ENCODE measurements at places on chromosomes 2 and 18.

DNA sequence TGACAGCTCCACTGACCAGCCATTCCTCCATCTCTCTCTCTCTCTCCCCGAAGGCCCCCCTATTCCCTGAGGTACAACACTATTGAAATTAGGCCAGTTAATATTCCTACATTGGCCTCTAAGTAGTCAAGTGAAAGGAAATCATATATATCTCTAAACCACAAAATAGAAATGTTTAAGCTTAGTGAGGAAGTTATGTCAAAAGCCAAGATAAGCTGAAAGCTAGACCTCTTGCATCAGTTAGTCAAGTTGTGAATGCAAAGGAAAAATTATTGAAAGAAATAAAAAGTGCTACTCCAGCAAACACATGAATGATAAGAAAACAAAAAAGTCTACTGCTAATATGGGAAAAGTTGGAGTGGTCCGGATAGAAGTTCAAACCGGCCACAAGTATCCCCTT lies 301.3 kb upstream of the RBMS1 start:
- DNase-seq, result no peak

DNA sequence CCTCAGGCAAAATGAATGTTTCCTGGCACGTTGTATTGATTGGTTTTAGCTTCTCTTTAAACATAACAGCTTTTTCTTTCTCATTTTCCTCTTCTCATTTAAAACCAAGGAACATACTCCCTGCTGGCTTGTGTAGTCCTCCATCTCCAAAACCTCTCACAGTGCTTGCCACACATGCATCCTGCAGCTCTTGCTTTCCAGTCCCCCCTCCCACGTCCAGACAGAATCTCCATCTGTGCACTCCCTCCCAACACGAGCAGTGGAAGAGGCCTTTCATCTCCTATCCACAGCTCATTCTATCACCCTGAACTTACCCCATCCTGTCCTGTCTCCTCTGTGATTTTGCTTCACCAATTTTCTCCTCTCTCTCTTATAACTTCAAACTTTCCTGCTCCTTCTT lies 99.6 kb upstream of the THSD7B start:
- no peak for DNase-seq

DNA sequence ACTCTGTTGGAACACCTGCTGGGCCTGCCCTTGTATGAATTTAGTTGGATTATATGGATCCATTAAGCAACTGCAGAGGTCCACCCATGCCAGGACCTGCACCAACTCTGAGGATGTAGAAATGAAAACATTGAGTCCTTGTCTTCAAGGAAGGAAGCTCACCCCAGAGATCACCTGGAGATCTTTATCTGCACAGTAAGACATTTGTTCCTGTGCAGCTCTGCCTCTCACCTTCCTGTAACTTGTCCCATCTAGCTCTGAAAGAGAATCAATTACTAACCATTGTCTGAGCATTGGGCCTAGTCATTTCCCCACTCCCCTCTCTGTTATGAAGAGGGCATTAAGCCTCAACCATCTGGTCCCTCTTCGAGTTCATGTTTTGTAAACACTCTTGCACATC lies 105.2 kb upstream of the YWHAQ start:
- DNase-seq, result no peak

- DNase-seq, result no peak
These were observed 15.4 kb upstream of the SLC25A52 start for GRCh38 chr18:31776093-31776492.

GRCh38 chr2:134785659-134786430 lies 52.6 kb upstream of the ACMSD start:
- DNase-seq, result no peak

DNA sequence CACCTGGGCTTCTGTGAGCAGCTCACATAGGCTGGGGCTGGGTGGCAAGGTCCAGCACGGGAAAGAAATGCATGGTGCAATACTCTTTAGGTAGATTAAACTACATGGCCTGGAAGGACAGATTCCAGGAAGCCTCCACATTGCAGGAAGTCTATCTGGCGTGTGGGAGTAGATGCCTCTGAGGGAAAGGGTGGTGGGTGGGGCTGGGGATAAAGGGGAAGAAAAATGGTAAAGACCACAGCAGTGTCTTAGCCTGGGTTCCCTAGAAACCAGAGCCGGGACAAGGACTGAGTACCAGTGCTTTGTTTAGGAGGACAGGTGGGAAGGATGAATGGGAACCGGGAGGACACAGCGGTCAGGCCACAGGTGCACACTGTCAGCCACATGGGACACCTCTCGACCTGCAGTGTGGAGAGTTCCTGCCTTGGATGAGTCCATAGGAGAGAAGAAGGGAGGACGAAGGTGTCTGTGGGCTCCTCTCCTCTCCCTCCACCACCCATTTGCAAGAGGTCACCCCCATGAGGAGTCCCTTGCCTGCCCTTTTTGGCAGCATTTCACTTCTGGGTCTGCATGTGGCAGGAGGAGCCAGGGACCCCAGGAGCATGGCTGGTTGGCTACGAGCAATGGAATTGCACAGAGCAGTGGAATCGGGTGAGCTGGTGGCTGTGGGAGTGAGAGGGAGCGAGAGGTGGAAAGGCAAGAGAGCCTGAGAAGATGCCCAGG lies 91.5 kb upstream of the HS6ST1 start:
- DNase-seq, result no peak

DNA sequence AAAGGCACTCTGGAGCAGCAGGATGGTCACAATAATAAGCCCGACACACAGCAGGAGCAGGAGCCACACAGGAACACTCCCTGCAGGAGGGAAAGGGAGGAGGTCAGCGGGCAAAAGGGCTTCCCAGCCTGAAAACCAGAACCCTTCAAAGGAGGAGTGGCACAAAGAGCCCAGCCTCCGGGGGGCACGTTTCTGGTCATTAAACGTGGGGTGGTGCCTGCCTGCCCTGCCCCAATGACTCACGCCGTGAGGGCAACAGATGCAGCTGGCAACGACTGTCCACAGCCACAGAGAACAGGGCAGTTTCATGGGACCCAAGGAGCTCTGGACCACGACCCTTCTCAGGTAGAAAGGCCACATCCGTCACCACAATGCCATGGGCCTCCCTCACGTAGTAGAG lies 3.0 kb downstream of the PREB start:
- DNase-seq, result no peak

DNA sequence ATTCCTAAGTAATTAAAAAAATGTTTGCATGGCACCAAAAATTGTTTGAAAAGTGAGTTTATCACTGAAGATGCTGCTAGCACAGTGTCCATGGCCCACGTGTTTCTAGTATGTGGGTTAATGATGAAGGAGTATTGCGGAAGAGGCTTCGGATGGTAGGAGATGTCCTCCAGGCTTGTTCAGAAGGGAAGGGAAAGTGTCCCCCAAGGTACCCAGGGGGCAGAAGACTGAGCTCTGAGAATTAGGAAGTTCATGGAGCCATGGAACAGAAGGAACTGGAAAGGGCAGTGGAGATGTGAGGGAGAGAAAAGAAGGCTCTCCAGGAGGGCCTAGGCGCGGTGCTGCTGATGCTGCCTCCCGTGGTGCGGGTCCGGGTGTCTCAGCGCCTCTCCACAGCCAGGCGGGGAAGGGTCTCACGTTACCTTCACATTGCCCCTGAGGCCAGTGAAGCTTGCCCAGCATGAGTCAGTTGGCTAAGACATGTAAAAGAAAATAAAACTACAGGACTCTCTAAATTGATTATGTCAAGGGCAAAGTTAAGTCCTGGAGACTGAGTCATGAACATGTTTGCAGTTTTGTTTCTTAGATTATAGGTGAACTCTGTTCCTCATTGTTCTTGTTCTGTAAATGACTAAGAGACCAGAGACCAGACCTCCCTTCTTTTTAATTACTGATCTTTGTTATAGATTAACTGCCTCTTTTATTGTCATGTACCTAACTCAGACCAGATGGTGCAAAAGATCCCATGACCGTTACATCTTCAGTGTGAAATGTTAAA lies 89.0 kb downstream of the MTCL1 start:
- DNase-seq, result no peak

GRCh38 chr2:86331384-86331783 lies 6.0 kb downstream of the REEP1 start:
- no peak for DNase-seq

DNA sequence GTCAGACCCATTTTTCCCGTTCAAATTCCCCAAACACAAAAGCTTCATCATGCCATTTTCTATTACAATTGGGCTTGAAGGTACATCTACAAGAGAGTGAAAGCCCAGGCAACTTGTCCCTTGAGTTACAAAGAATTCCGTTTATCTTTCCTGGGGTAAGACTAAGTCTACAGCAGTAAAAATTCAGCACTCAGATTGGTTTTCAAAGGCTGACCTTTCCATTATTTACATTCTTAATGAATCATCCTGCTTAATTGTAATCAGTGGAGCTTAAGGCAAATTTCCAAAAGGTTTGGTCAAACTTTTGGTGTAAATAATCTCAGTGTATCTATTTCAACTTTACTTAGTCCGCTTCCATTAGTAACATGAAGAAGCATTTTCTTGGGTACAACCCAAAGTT lies 33.4 kb upstream of the ST3GAL5 start:
- DNase-seq, result no peak

- DNase-seq, result no peak
These were observed 492.8 kb upstream of the RAB12 start for GRCh38 chr18:8116341-8117005.

GRCh38 chr18:46772357-46772756 lies 15.5 kb upstream of the ST8SIA5 start:
- DNase-seq, result no peak

- DNase-seq, result peak; percentile 49
These were observed 2.1 kb upstream of the SLC30A3 start for GRCh38 chr2:27264753-27265535.

- DNase-seq, result no peak
These were observed 35.5 kb upstream of the YWHAQ start for GRCh38 chr2:9666306-9666705.

GRCh38 chr2:139600166-139600565 lies 820.0 kb upstream of the NXPH2 start:
- no peak for DNase-seq

GRCh38 chr2:175844169-175844568 lies 157.9 kb downstream of the LNPK start:
- no peak for DNase-seq

- no peak for DNase-seq
These were observed 290.9 kb upstream of the HDAC4 start for GRCh38 chr2:239691720-239692119.

GRCh38 chr2:145584353-145584752 lies 1064.4 kb upstream of the ZEB2 start:
- DNase-seq, result no peak

DNA sequence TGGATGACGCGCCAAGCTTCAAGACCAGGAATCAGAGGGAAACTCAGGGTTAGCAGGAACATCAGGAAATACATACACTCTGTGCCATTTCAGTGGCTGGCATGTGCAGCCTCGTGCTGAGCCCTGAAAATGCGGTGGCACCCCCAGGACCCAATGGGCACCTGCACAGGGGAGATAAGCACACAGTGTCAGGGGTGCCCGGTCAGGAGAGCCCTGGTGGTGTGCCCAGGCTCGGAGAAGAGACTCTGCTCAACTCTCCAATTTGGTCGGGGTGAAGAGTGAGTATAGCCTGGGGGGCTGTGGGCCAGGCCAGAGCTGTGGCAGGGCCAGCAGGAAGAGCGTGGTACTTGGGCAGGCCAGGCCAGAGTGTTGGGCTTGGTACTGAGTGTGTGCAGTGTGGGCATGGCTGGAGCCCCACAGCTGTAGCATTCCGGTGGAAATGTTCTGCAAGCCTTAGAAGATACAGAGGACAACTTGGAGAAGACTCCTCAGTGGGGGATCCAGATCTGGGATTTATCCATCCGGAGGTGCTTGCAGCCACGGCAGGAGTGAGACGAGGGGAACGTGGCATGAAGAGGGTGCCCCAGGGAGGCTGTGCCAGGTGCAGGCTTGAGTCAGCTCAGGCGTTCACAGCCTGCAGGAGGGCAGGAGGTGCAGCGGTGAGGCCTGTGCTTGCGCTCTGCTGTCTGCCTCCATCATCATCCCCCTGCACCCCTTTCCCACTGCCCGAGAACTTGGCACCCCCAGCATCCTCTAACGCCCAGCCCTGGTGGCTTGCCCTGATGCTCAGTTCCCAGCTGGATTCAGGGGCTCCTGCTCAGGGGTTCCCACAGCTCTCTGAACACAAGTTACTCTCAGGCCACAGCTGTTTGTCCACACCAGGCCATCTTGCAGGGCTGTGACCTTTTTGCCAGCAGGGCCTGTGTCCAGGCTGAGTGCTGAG lies 451.7 kb upstream of the HS6ST1 start:
- no peak for DNase-seq

- no peak for DNase-seq
These were observed 19.7 kb downstream of the ATP6V1C2 start for GRCh38 chr2:10741139-10741538.

GRCh38 chr2:71849607-71850305 lies 297.9 kb downstream of the CYP26B1 start:
- no peak for DNase-seq
